ENCODE measurements at places on chromosomes 2 and 18. TPM values are rescaled to one million over a fixed set of nuclear protein-coding genes. Genes with fewer than 3 reads are reported as not detected.

MARCHF4 gene
- total RNA-seq: 29.5 TPM

SERPINB5 gene
- total RNA-seq: not detected

RPRM gene
- total RNA-seq: not detected

ALK gene
- not detected for total RNA-seq

TRABD2A gene
- 1.3 TPM for total RNA-seq

IDH1 gene
- total RNA-seq: 76.4 TPM

DSG4 gene
- not detected for total RNA-seq

UGT1A5 gene
- not detected for total RNA-seq

ANKRD36C gene
- total RNA-seq: 38.4 TPM

TMEM178A gene
- total RNA-seq: 1.9 TPM

PROM2 gene
- 4.8 TPM for total RNA-seq

RAB6C gene
- not detected for total RNA-seq

FTCDNL1 gene
- not detected for total RNA-seq

CRYGC gene
- total RNA-seq: not detected

CRYGD gene
- not detected for total RNA-seq

ACOXL gene
- 0.10 TPM for total RNA-seq
